ENCODE measurements at places on chromosomes 3 and 15.

- no peak for DNase-seq
These were observed 1.8 kb downstream of the LIMD1 start for GRCh38 chr3:45596290-45596791.

- no peak for DNase-seq
These were observed 104.5 kb downstream of the VGLL4 start for GRCh38 chr3:11539218-11539617.

- DNase-seq: no peak
These were observed 265.3 kb upstream of the GOLIM4 start for GRCh38 chr3:168360993-168361392.

DNA sequence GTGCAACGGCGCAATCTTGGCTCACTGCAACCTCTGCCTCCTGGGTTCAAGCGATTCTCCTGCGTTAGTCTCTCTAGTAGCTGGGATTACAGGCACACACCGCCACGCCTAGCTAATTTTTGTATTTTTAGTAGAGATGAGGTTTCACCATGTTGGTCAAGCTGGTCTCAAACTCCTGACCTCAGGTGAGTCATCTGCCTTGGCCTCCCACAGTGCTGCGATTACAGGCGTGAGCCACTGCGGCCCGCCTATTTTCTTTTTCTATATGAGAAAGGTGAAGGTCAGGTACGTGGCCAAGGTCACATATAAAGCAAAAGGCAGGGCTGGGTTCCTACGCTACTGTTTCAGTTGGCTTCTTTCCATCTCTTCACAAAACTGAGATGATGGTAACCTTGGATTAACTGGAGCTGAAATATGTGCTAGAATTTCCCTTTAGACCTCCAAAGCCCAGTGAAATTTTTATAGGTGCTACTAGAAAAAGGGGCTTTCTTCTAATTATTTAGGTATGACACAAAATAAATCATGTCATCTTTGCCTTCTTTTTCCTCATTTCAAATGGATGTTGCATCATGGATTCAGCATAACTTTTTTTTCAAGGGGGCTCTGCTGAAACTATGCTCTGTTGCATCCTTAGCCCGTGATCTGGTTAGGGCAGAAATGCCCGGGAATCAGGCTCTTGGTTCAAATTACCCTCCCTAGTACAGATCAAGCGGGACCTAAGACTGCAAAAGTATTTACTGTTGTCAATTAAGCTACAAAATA, 68.5 kb downstream of the MYO1E start:
- no peak for DNase-seq

DNA sequence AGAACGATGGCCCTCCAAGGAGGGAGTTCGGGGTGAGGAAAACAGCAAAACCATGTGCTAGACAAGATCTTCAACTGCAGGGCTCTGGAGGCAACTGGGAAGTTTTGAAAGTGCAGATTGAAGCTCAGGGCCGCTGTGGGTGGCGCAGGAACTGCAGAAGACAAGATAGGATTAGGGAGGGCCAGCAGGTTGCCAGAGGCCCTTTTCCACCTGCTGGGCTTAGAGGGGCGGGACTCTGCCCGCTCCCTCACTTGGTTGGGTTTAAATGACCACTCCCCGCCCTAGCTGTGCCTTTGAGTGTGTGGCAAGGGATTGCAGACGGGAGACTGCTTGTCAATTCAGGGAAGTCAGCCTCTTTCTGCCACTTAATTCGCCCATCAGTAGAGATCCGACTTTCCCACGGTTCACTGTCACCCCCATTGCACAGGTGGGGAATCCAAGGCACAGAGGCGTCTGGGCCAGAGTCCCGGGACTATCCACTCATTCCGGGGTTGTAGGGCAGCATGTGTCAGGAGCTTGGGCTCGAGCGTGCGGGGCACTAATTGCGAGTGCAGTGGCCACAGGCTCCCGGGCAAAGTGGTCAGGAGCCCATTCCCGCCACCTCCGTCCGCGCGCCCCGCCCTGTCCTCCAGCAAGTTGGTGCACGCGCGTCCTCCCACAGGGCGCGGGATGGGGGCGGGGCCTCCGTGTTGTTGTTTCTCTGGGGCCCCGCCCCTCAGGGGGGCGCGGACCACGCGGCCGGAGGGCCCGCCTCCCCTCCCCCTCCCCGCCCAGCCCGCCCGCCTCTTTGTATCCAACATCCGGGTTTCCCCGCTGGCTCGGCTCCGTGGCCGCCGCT, at the start of gene ACVR2B:
ACVR2B (plus strand) TSS at position 816 of the 838 bp plus-strand sequence. CDS start 433 bp downstream, outside the sequence.
- DNase-seq: peak; percentile 67

- DNase-seq: no peak
These were observed 3.8 kb downstream of the SHOX2 start for GRCh38 chr3:158102242-158103080.

DNA sequence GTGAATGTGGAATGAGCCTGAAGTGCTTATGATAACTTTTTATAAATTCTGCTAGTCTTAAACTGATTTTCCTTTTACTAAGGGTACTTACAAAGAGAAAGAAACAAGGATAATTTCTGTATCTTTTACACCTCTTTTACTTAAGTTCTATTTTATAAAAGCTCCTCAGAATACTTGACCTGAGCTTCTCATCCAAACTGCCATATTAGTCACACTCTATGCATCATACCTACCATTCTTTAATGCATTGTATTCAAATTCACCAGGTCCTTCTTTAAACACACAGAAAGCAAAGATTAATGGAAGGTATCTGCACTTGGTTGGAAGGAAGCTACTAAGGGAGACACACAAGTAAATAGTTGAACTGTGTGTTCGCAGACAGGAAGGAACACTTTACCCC, 1.6 kb upstream of the TOPAZ1 start:
- DNase-seq: no peak

DNA sequence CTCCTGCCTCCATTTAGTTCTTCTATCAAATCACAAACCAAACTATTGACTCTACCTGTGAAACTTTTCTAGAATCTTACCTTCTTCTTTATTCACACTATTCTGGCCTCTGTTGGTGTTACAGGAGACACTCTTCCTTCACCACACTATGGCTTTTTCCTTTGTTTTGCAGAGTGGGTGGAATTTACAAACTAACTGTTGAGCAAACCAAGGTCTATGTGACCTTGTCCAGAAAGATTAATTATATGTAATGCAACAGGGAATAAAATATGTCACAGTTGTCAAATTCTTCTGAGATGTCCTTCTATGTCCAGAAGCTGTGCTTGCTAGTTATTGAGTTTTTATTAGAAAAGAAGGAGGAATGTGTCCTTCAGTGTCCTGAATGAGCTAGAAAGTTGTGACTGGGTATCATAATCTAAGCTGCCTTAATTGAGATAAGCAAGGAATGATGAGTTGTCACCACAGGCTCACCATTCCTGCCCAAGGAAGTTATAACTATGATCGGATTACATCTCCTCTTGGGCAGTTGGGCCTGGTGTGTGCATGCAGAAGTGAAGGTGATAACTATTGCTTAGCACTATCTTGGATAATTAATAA, 21.7 kb downstream of the ARL14 start:
- no peak for DNase-seq

GRCh38 chr15:48063411-48063985, 57.3 kb upstream of the SLC24A5 start:
- DNase-seq: no peak

DNA sequence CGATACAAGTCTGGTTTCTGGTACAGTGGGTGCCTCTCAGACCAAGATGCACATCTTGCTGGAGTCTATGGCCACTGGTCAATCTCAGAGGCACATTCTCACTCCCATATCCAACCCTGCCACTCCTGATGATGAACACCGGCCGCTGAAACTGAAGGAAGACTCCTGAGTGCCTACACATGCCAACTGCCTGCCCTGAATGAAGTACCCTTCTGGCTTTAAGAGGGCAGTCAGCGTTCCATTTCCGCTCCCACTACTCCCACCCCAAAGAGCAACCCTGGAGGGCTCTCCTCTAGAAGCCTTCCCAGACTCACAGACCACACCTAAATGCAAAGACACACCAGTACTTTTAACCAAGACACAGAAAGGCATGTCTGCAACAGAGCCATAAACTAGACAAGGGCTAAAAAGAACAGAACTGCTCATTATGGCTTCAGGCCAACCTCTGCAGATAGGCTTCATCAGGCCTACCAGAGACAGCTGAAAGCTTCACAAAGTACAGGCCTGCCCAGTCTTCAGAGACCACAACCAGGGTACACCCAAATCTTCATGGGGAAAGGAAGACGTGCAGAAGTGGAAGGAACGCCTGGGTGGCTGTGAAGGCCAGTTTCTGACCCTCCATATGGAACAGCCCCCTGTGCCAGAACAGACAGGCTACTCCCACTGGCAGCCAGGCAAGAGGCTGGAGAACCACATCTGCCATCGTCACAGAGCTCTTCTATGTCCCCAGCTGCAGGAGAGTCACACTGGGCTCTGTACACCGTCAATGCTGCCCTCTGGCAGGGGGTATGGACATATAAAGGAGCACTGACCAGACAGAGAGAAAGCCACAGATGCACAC, 14.3 kb downstream of the ANP32A start:
- no peak for DNase-seq

DNA sequence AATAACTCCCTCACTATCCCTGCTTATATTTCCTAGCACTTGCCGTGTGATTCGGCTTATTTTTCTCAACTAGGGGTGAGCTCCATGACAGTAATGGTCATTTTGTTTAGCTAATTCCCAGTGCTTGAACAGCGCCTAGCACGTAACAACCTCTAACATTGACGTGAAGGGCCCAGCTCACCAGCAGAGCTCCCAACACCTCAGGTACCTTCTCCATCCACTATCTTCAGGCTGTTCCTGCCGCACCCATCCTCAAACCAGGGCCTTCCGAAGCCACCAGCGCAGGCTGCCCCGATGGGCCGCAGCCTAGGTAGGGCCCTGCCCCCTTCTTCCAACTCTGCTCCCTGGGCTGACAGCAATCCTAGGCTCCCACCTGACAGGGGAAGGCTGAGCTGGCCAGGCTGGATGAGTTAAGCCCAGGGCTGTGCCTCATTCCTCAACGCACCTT, 751 bp upstream of the RPS17 start:
- no peak for DNase-seq
